Stimulated activated CD8-positive, alpha-beta memory T cell treated with anti-CD3 and anti-CD28 coated beads, Interleukin-12 subunit alpha, Interleukin-12 subunit beta, amount 100 ng/mL, for 1 hour (primary cell): ENCODE measurements at places on chromosomes 12 and 14.
A peak's percentile ranks its signal among the peaks of the same experiment; 100 is the strongest.

DNA sequence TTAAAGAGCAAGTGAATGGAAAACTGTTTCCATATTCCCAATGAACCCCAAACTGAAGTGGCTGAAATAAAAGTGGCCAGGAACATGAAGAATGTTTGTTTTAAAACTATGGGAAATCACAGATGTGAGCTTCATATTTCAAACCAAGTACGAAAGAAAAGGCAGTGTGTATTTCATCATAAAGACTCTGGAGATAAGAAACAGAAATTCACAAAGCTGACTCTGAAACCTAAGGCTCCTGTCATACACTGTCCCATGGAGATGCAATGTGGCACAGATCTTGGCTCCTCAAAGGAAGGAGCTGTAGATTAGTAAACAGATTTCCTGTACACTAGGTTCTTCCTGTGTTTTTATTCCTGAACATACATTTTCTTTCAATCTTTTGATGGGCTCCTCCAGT, 304.4 kb downstream of the MED13L start:
- DNase-seq: no peak

GRCh38 chr12:100942984-100943749, 148.6 kb downstream of the ANO4 start:
- no peak for DNase-seq

GRCh38 chr12:82359115-82359478, 768 bp downstream of the METTL25 start:
- no peak for DNase-seq

DNA sequence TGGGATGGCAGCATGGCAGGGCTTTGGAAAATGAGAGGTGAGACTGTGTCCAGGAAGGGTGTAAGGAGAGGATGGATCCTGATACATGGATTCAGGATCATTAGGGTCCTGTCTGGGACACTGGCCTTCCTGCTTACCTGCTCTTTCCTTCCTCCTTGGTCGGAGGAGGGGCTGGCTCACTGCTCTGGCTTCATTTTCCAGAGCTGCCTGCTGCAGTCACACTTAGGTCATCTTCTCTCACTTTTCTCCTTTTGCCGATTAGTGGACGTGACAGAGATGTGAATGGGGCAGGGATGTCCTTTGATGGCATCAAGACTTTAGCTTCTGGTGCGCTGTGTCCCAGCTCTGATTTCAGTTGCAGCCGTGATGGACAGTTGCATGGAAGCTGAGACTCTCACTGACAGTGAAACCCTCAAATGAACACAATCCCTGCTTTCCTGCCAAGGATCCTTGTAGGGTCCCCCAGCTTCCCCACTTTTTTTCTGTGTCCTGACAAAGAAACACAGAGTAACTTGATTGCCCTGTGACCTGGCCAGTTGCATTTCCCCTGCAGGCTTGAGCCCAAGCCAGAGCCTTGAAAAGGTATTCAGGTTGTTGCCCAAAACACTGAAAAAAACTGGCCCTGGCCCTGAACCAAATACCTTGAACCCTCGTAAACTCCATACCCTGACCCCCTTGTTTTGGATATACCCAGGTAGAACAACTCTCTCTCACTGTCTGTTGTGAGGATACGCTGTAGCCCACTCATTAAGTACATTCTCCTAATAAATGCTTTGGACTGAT, 756 bp upstream of the CIDEB start:
- no peak for DNase-seq

DNA sequence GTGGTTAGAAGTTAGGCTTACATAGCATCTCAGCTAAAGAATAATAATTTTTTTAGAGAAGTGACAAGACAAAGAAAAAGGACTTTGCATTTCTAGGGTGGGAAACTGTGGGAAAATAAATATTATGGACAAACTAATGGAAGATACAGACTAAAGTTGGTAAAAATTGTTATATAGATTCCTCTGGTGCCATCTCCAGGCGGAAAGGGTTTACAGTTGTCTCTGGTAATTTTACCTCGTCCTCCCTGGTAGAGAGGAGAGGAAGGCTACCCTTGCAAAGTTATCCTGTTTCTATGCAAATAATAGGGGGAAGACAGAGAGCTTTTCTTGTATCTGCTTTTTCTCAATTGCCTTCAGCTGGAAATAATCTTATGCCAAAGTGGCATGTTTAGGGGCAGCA, 5.2 kb downstream of the OR11G2 start:
- no peak for DNase-seq

GRCh38 chr14:29529418-29529817, 398.2 kb downstream of the PRKD1 start:
- no peak for DNase-seq

- DNase-seq: no peak
Observed at GRCh38 chr12:91099341-91099740, 12.0 kb downstream of the LUM start.

GRCh38 chr14:75906680-75907280, 75.0 kb downstream of the TGFB3 start:
- DNase-seq: peak; percentile 57

DNA sequence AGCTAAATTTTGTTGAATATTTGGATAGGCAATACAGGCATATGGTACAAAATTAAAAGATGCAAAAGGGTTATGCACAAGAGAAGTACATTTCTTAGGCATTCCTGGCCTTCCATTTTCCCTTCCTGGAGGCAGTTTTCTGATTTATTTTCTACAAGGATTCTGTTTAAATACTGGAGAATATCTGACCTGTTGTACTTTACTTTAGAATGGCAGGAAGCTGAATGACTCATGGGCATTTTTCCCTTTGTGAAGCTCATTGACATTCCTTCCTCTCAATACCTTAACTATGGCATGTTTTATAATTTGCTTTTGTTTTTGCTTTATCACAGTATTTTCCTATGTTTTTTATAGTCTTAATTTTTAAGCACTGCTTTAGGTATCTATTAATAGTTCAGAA, 62.7 kb downstream of the RCOR1 start:
- DNase-seq: no peak

DNA sequence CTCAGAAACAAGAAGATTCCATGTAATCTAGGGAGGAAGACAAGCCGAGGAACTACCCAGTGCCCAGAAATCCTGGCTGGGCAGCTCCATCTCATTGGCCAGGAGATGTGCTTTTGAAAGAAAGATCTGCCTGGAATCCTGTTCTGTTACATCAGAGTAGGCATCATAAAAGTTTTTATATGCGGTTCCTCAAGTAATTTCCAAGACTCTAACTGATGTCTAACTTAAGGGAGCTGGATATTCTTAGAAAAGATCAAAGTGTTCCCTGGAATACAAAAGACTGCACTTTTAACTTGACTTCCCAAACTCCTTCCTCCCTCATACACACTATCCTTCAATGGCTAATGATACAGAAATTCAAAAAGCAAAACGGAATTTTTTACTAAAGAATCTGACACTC, 16.3 kb downstream of the RHOJ start:
- DNase-seq: no peak

DNA sequence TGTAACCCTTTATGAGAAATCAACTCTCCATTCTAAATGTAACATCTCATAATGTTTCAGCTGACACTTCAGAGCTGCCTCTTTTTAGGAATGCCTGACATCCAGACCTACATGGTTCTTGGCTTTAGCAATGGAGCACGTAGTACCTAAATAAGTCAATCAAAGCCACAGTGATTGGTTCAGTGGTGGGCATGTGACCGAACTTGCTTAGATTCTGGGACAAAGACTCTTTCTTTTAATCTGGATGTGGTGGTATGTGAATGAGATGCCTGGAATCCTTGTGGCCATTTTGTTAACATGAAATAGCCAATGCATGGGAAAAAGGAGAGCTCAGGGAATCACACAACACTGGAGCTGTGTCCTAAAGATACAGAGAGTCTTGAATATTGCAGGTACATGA, 11.8 kb downstream of the GPR65 start:
- no peak for DNase-seq

GRCh38 chr14:52000696-52001095, 11.3 kb downstream of the RTRAF start:
- no peak for DNase-seq

GRCh38 chr14:105467942-105468471, 6.6 kb upstream of the CRIP2 start:
- no peak for DNase-seq

DNA sequence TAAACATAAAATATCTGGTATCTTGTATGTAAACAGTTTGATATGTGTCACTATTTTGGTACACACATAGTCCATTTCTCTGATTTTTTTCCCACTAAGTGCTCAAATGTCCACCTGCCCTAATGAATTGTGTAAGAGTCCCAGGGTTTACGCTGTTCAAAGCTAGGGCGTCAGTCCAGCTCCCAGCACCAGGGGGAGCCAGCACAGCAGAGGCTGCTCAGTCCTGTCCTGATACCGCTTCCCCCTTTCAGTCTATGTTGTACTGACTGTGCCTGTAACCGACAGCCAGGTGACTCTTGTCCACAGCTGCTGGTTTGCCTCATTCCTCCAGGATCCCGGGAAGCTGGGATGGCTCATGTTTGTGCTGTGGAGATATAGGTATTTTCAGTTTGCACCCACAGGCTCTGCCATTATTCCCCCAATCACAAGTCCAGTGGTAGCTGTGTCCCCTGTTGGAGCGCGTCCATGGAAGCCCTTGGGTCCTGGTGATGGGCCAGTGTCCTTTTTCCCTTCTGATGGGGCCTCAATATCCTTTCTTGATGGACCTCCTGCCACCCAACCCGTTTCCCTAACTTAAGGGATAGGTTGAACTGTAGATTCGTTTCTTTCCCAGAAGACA, 242.0 kb downstream of the NEDD1 start:
- DNase-seq: peak; percentile 6

- no peak for DNase-seq
Observed at GRCh38 chr14:76002383-76002782, 16.8 kb downstream of the IFT43 start.

DNA sequence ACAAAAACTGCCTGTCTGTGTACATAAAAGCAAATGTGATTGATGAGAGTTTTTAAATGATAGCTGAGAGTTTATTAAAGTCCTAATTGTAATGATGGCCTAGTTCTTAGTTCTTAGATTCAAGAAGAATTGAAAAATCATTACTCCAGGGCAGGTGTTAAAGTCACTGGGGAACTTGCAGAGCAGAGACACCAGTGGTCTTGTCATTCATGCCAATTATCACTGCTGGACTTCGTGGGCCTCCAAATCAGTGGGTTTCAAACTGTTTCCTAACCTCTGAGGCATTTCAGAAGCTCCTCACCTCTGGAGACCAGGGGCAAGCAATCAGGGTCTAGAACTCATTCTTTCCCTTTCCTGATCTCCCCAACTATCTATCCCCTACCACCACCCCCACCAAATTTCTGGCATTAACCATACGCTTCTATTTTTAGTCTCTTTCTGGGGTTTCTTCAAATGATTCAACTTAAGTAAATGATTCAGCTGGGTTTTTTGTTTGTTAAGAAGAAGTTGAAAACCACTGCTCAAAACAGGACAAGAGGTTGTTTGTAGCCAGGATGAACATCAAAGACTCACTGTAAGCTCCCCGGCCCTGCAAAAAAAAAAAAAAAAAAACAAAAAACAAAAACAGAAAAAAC, 80.1 kb downstream of the CEP83 start:
- DNase-seq: no peak

DNA sequence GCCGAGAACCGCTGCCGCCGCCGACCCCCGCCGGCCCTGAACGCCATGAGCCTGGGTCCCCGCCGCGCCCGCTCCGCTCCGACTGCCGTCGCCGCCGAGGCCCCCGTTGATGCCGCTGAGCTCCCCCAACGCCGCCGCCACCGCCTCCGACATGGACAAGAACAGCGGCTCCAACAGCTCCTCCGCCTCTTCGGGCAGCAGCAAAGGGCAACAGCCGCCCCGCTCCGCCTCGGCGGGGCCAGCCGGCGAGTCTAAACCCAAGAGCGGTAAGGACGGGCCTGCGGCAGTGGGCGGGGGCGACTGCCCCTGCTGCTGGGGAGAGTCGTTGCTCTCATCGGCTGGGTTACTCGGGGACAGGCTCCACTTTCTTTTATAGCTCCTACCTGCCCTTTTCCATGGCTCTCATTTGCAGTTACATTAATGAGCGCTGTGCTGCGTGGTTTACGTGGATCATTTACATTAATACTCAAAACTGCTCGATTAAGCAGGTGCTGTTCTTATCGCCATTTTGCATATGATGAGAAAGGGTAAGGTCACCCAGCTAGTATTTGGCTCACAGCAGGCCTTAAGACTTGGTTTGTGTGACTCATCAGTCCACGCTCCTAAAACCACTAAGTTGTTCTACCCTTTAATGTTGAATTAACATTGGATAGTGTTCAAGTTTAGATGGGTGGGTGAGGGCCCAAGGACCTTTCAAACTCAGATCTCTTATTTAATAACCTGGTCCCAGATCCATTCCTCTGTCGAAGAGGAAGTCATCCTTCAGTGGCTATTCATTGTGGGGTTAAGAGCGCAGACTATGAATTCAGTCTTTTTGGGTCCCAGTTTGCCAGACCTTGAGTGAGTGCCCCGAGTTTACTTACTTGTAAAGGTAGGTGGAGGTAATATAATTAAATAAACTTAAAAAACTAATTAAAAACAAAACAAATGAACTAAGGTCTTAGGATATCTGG, 823 bp downstream of the RNF10 start:
- peak; percentile 7 for DNase-seq

DNA sequence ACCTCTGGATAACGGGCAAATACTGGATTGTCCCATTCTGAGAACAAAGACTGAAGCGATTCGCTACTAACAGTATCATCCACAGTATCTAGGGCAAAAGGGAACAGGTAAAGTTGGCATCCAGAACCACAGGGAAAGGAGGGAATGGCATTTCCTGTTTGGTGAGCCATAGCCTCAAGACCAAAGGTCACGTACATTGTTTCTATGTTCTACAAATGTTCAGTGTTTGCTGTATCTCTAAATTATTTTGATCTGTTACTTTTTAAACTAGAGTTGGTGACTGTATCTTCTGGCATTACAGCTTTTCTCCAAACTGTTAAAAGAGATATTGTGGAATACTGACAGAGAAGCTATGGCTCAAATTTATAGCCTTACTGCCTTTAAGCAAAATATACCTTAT, 9.7 kb downstream of the MLH3 start:
- no peak for DNase-seq

DNA sequence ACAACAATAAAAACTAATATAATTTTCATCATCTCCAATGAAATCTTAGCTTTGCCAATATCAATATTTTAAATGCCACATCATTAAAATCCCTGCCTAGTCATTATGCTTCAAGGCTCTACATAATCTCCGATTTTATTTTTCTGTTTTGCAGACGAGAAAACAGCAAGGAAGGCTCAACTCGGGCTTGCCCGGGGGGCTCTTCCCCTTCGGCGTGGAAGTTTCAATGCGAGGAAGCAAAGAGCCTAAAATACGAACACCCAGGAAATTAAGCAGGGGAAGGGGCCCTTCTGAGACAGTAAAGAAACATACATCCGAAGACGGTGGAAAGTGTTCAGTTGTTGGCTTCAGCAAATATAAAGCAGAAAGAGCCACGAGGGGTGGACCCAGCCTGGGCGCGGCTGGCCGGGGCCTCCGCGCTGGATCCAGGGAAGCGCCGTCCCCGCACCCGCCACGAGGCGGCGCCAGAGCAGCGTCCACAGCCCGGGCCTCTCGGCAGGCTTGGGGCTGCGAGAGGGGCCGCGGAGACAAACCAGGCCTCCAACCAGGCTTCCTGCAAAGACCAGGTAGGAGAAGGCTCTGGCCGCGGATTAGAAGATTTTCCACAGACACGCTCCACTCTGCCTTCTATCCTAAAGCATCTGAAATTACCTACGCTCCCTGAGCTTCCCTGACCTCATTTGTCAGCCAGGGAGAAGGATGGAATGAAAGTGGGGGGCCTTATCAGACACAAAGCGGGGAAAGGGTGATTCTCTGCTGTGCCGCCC, 77.2 kb downstream of the SERPINA3 start:
- no peak for DNase-seq
